ENCODE measurements at places on chromosomes 12 and 14. TPM values are rescaled to one million over a fixed set of nuclear protein-coding genes. Genes with fewer than 3 reads are reported as not detected.

- no peak for DNase-seq
Measured at GRCh38 chr12:55942055-55942454, 11.1 kb downstream of the DGKA start.

DNA sequence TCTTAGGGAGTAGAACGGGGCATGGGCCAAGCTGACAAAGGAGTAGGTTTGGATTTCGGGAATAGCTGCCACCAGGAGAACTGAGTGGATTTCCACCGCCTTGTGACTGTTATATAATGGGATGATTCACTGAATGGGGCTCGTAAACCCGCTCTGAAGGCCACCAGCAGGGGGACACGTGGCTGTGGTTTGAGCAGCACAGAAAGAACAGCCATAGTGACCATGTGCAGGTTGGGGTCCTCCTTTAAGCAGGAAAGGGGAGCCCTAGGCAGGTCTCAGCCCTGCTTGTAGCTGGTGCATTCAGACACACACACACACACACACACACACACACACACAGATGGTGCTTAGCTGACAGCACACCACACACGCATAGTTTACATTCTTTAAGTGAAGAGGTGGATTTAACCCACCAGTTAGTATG lies 8.6 kb upstream of the ASB2 start:
- no peak for DNase-seq

DNA sequence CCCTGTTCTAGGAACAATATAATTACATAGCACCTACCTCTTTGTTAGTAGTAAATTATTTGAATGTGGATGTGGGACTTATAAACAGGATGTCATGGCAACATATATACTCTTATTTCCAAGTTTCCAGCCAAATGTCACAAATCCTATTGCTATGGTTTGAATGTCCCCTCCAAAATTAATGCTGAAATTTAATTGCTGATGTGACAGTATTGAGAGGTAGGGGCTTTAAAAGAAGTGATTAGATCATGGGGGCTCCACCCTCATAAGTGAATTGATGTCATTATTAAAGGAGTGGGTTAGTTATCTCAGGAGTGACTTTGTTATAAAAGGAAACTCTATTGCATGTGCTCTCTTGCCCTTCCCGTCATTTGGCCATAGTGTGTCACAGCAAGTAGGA lies 164.2 kb upstream of the ATF7IP start:
- DNase-seq, result no peak

DNA sequence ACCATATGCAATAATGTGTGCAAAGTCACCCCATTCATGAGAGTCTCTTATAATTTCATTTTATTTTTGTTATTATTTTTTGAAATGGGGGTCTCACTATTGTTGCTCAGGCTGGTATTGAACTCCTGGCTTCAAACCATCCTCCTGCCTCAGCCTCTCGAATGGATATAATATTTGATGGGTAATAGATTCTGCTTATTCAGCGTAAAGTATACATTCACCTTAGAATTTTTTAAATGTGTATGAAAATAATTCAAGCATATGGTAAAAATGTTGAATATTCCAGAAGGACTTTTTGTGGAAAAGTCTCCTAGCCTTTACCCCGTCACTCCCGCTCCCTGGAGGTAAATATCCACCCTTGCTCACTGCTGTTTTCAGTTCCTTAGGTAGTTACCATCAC lies 23.4 kb upstream of the SSPN start:
- DNase-seq, result no peak

DNA sequence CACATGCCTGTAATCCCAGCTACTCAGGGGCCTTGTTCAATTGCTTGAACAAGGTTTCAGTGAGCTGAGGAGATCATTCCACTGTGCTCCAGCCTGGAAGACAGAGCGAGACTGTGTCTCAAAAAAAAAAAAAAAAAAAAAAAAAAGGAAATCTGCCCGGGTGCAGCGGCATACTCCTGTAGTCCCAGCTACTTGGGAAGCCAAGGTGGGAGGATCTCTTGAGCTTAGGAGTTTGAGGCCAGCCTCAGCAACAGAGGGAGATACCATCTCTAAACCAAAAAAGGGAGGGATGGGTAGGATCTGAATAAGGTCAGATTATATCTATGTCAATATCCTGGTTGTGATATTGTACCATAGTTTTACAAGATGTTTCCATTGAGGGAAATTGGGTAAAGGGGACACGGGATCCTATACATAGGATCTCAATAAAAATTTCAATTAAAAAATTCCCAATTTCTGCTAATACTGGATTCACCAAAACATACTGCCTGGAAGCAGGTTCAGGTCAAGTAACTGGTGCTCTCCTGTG lies 76.4 kb downstream of the BORCS5 start:
- DNase-seq, result no peak

The C14orf180 gene
- 6.8 TPM for total RNA-seq

The BMAL2 gene
- total RNA-seq, result 3.7 TPM

The LBHD2 gene
- total RNA-seq, result not detected

The HSPA2 gene
- 19.7 TPM for total RNA-seq

- DNase-seq, result no peak
Measured at GRCh38 chr14:35405304-35405996, 901 bp upstream of the NFKBIA start.

- DNase-seq, result no peak
Measured at GRCh38 chr12:2319737-2320506, 267.1 kb downstream of the CACNA1C start.

DNA sequence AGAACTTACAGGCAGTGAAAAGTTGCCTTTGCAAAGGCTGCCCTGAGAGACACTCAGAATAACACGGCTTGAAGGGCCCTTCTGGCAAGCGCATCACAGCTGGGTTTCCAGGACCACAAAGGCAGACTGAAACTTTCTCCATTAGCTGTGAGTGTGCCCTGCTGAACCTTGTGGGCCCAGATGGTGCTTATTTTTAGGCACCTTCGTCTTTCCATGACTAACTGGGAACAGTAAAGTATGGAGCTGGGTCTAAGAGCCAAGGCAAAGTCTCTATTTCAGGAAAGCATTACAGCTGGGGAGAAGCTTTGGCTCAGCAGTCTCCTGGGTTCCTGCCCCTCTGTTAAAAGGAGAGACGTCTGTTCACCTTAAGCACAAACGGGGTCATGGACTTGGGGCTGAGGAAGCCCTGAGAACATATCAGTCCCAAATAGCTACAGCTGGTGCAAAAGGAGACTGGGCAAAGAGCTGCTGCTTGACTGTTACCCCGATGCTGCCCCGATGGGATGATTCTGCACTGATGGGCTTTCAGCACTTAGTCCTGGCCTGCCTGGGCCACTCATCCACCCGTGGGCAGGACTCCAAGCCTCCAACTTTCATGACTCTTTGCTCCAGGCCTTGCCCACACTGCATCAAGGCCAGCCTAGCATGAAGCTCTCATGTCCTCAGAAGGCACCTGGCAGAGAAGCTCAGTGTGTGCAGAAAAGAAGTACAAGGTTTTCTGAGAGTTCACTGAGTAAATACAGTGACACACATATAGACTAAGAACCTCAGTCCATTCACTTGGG lies 248.3 kb downstream of the PHLDA1 start:
- DNase-seq, result no peak

The PTPRR gene
- total RNA-seq, result 0.49 TPM

Measured in skin of body (tissue), 3 donors.